ENCODE measurements at places on chromosomes 2 and 18.

GRCh38 chr2:160635488-160635887 is 141.9 kb upstream of the RBMS1 start:
- no peak for DNase-seq

DNA sequence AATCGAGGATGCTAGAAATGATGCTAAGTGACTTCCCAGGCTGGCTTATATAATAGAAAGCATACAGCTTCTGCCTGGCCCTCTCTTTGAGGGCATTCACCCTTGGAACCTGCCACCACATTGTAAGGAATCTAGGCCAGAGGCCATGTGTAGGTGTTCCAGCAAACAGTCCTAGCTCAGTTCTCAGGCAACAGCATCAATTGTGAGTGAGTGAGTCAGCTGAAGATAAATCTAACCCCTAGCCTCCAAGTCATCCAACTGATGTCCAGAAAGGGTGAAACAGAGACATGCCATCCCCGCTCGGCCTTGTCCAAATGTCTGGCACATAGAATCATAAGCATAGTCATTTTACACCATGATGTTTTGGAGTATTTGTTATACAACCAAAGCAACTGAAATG is 324.3 kb upstream of the KLHL14 start:
- DNase-seq, result no peak

- no peak for DNase-seq
Measured at GRCh38 chr2:217977840-217978535, 24.8 kb downstream of the TNS1 start.

GRCh38 chr2:179588486-179589145 is 272.8 kb downstream of the ZNF385B start:
- no peak for DNase-seq

DNA sequence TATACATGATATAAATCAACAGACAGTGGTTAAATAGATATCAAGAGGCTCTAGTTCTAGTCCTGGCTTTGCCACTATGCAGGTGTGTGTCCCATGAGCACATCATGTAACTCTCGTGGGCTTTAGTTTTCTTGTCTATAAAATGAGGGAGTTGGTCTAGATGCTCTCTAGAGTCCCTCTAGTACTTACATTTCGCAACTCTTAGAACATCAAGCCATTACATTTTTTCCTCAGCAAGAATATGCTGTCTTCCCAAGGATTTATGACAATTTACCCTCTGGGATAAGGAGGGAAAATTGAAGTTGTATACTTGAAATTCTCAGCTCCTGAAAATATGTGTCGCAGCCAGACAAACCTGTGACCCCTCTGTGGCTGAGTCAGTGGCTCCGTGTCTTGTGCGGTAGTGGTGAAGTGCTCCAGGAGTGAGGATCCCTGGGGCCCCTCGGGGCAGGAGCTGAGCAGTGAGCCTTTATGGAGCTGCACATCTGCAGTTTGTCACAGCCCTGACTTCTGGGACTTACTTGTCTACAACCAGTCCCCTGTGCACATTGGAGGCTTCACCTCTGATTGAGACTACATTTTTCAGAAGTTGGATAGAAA is 6.8 kb downstream of the PKP4 start:
- no peak for DNase-seq

GRCh38 chr18:78782951-78783563 is 196.6 kb upstream of the SALL3 start:
- DNase-seq, result no peak

DNA sequence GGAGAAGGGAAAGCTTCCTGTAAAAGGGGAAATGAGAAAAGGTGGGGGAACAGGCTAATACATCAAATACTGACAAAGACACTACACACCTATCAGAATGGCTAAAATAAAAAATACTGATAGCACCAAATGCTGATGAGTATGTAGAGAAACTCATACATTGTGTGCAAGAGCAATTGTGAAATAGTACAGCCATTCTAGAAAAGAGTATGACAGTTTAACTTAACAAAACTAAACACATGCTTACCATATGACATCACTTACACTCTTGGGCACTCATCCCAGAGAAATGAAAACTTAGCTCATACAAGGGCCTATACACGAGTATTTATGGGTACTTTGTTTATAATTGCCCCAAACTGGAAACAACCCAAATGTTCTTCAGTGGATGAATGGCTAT is 53.4 kb downstream of the ZNF638 start:
- DNase-seq, result no peak

DNA sequence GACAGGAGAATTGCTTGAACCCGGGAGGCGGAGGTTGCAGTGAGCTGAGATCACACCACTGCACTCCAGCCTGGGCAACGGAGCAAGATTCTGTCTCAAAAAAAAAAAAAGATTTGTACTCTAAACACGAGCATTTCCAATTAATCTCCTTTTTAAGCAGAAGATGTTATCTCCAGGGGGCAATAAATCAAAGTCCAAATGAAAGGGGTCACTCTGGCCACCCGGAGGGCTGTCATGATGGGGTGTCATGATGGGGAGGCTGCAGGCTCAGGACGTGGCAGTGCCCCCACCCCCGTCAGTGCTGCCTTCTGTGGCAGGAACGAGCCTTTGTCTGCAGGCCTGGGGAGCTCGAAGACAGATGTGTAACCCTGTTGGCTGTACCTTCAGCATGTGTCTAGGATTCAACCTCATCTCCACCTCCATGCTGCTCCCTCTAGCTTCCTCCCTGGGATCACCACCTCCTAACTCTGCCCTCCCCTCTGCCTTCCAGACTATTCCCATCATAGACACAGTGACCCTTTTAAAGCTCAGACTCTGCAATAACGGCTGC is 76.9 kb upstream of the YWHAQ start:
- no peak for DNase-seq

DNA sequence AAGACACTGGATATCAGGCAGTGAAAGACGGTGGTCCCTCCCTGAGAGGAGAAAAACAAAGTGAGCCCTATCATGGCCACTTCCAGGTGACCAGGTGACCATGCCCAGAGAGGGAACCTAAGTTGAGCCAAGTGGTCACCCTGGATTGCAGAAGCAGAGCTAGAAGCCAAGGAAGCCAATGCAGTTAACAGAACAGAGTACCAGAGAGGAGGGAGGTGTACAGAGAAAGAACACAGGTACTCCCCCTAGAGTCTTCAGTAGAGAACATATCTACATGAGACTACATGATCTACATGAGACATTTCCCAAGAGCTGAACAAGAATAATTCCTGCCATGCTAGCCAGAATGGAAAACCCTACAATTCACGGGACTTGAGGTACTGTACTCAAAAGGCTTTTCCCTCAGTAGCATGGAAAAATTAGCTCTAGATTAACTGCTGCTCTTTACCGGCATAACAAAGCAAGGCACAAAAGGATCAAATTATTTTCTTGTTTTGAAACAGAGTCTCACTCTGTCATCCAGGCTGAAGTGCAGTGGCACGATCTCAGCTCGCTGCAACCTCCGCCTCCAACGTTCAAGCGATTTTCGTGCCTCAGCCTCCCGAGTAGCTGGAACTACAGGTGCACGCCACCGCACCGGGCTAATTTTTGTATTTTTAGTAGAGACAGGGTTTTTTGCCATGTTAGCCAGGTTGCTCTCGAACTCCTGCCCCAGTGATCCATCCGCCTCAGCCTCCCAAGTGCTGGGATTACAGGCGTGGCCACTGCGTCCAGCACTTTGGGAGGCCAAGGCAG is 23.5 kb downstream of the ROCK2 start:
- no peak for DNase-seq

GRCh38 chr18:36692921-36693332 is 135.9 kb downstream of the TPGS2 start:
- no peak for DNase-seq

DNA sequence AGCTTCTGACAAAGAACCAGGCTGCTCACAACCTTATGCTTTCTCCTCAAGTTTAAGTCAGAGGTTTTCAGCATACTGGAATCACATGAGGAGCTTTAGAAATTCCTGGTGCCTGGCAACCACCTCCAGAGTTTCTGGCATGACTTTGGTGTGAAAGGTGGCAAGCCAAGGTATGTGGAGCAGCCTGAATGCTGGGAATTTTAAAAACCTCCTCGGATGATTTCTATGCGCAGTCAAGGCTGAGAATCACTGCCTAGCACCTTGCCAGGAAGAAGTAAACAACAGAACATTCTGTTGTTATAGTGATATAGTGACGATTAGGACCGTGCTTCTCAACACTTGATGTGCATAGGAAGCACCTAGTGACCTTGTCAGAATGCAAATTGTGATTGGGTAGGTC is 11.7 kb downstream of the CCBE1 start:
- no peak for DNase-seq

GRCh38 chr2:15640784-15641183 is 49.1 kb downstream of the DDX1 start:
- DNase-seq, result no peak

GRCh38 chr2:20444993-20445910 is 1.6 kb upstream of the RHOB start:
- no peak for DNase-seq

- DNase-seq, result peak; percentile 19
Measured at GRCh38 chr2:72952110-72952823, 34.9 kb downstream of the EMX1 start.

DNA sequence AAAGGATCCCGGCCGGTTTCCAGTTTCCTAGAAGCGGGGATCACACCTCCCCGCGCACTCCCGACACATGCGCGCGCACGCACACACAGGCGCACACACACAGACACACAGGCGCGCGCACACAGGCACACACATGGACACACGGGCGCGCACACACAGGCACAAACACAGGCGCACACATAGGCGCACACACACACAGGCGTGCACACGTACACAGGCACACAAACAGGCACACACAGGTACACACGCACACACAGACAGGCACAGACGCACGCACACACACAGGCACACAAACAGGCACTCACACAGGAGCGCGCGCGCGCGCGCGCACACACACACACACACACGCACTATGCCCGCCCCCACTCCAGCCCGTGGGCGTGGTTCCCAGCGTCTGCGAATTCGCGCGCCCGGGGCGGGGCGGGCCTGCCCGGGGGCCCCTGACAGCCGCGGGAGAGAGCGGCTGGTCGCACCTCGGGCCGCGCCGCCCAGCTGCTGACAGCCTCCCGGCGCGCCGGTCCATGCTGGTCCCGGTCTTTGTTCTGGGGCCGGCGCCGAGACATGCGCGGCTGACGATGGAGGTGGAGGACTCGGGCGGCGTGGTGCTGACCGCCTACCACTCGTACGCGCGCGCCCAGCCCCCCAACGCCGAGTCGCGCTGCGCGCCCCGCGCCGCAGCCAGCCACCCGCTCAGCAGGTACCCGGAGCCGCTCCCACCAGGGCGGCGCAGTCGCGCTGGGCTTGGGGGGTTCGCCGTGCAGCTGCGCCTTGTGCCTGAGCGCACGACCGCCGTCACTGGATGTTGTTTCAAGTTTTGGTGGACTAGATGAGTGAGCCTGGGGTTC is at the start of gene ARHGAP28:
Gene ARHGAP28 (plus strand): TSS at position 470 of the 845 bp plus-strand sequence. CDS start 106 bp downstream, at position 576.
- peak; percentile 26 for DNase-seq

GRCh38 chr2:86078774-86079545 is 26.7 kb downstream of the POLR1A start:
- peak; percentile 80 for DNase-seq

GRCh38 chr2:126467367-126468054 is 188.4 kb upstream of the GYPC start:
- DNase-seq, result no peak

GRCh38 chr2:50748671-50749070 is 283.3 kb downstream of the NRXN1 start:
- DNase-seq, result peak; percentile 36
